ENCODE measurements at places on chromosomes 1 and 21.
A peak's percentile ranks its signal among the peaks of the same experiment; 100 is the strongest.

- no peak for DNase-seq
Observed at GRCh38 chr21:38811257-38811656, 5.5 kb downstream of the ETS2 start.

- no peak for DNase-seq
Observed at GRCh38 chr21:39750670-39751069, 5.7 kb downstream of the IGSF5 start.

- no peak for DNase-seq
Observed at GRCh38 chr1:41333146-41333784, 28.0 kb upstream of the FOXO6 start.

- DNase-seq: no peak
Observed at GRCh38 chr1:98260839-98261238, 340.0 kb upstream of the DPYD start.

DNA sequence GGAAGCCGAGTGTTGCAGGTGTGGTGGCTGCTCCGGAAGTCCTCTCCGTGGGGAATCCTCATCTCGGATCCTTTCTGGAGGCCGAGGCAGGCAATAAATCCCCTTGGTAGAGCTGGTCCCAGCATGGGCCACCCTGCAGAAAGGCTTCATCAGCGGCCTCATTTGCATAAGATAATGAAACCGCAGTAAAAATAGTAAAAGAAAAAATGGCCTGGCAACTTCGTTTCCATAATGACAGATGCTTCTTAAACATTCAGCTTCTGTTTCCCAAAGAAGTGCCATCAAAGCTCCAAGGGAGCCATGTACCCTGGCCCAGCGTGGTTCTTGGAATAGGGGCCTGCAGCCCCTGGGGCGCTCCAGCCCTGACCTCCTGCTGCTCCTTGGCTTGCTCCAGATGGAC, 244.1 kb downstream of the GRIK3 start:
- DNase-seq: no peak

DNA sequence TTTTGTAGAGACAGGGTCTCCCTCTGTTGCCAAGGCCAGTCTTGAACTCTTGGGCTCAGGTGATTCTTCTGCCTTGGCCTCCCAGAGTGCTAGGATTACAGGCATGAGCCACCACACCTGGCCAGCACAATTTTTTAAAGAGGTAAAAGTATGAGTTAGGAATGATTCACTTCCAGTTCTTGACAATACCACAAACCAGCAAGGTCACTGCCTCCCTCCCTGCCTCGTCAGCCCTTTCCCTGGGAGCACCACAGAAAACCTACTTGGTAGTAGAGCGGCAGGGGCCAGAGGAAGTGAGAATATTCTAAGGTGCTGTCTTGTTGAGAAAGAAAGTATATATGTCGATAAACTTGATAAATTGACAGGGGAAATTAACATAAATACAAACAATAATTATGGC, 10.8 kb upstream of the CDA start:
- no peak for DNase-seq

DNA sequence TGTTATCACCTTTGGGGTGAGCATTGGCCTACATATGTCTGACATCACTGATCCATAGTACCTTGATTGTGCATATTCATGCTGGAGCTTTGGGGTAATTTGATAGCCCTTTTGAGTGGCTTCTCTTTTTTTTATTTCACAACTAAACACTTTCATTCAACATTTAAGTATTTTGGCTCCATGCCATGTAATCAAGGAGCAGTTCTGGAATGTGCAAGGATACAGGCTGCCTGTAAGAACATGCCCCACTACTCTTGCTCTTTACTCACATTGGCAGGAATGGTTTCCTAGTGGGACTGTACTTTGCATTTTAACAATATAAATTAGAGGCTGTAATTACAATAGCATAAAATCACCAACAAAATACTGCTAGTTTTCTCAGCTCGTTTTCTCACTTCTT, 300.7 kb upstream of the SPAG17 start:
- DNase-seq: no peak

- DNase-seq: no peak
Observed at GRCh38 chr1:50425376-50426107, 2.3 kb upstream of the DMRTA2 start.

DNA sequence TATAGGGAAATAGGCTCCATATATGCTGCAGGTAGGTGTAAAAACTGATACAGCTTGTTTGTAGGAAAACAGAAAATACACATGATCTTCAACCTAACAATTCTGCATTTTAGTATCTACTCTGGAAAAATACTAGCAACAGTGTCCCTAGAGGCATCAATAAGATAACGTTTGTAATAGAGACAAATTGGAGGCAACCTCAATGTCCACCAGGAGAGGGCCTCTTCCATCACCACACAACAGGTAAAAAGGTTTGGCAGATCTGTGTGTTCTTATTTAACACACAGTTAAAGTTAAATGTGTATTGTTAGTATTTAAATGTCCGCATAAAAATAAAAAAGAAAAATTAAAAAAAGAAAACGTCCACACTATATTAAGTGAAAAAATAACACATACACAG, 5.4 kb downstream of the EIF2D start:
- DNase-seq: no peak

GRCh38 chr1:66739401-66740157, 12.7 kb upstream of the DYNLT5 start:
- DNase-seq: no peak

DNA sequence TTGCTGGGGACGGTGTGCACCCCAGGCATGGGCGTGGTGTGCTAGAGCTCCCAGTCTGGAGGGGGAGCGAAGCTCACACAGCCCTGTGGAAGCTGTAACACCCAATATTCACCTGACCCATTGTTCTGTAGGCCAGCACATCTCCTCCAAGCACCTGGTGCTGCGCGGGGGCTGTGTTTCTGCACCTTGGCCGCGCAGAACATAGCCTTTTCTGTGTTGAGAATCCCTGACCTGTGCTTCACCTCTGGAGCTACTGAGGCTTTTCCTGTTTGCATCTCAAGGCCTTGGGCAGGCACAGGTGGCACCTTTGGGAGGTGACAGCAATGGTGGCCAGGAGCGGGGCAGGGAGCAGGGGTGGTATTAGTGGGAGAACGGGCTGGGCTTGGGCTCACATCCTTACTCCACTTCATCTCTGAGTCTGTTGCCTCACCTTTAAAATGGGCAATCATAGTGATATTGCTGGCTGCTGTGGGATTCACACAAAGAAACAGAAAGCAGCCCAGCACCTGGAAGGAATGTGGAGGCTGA, 343.9 kb upstream of the AJAP1 start:
- no peak for DNase-seq

- no peak for DNase-seq
Observed at GRCh38 chr1:51385776-51386175, 55.4 kb upstream of the TTC39A start.

- no peak for DNase-seq
Observed at GRCh38 chr1:217563179-217563578, 67.7 kb downstream of the GPATCH2 start.

GRCh38 chr1:53080041-53080440, 18.0 kb downstream of the PODN start:
- DNase-seq: no peak

DNA sequence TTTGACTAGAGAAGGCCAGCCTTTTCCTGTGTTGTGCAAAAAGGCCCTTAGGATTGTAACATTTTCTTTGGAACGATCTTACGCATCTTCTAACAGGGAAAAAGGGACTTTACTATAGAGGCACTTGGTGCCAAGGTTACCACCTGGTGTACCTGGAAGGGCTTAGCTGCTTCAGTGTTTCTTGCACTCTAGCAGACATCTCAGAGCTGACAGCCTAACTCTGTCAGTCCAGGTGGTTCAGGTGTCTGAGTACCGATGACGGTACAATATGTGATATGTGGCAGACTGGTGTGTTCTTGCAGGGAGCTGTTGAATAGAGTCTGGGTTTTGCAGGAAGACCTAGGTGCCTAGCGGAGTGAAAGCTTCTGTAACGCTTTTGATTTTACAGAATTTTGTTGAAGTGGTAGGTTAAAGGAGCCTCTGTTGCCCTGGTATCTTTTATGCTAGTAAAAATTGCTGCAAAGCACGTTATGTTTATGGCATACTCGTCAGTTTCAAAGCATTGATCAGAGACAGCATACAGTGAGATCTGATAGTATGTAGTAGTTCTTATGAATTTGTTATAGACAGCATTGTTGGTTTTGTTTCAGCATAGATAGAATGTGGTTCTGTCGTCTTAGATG, 1.4 kb downstream of the MAGI3 start:
- DNase-seq: peak; percentile 41

All from naive thymus-derived CD4-positive, alpha-beta T cell (primary cell).